ENCODE measurements at places on chromosomes 5 and 9. TPM values are rescaled to one million over a fixed set of nuclear protein-coding genes. Genes with fewer than 3 reads are reported as not detected.

Gene ADCY2
- total RNA-seq: 0.59 TPM

DNA sequence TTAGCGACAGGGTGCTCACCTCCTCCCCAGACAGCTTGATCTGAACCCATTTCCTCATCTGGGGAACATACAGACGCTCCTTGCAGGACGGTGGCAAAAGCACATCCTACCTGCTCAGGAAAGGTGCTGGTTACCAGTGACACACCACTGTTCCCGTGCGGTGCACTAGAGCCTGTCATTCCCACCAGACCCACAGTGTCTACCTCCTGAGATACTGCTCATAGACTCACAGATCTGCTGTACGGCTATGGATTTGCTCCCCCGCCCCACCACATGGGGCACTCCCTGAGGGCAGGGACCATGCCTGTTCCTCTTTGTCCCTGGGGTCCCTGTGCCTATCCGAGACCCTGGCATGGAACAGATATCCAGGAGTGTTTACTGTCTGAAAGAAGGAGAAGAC lies 208.9 kb downstream of the PAX5 start:
- no peak for DNase-seq
- peaks cover 6% of the 10 kb centered on the region for H3K27me3 ChIP-seq
- H3K4me3 ChIP-seq: no peak overlapping the region
- H3K36me3 ChIP-seq: no peaks in the 10 kb centered on the region
- H3K4me1 ChIP-seq: no peaks in the 10 kb centered on the region

Gene CHSY3
- 4.7 TPM for total RNA-seq

- H3K36me3 ChIP-seq: no peaks in the 10 kb centered on the region
- no peak overlapping the region for H3K27ac ChIP-seq
- H3K4me1 ChIP-seq: no peaks in the 10 kb centered on the region
- no peaks in the 10 kb centered on the region for H3K27me3 ChIP-seq
- no peak overlapping the region for H3K4me3 ChIP-seq
- DNase-seq: no peak
Measured at GRCh38 chr5:76477571-76477970, 74.5 kb downstream of the IQGAP2 start.

DNA sequence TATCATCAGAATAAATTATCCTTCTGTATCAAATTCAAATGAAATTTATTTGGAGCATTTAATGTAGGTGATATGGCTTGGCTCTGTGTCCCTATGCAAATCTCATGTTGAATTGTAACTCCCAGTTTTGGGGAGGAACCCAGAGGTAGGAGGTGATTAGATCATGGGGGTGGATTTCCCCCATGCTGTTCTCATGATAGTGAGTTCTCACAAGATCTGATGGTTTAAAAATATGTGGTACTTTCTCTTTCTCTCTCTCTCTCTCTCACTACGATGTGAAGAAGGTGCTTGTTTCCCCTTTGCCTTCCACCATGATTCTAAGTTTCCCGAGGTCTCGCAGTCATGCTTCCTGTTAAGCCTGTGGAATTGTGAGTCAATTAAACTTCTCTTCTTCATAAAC lies 678.4 kb upstream of the RGMB start:
- no peaks in the 10 kb centered on the region for H3K36me3 ChIP-seq
- H3K27ac ChIP-seq: no peak overlapping the region
- DNase-seq: no peak
- no peaks in the 10 kb centered on the region for H3K27me3 ChIP-seq
- no peak overlapping the region for H3K4me3 ChIP-seq
